ENCODE measurements at places on chromosomes 3 and 15.

- DNase-seq = no peak
These were observed 55.5 kb downstream of the IL12A start for GRCh38 chr3:160044121-160044520.

- no peak for DNase-seq
These were observed 45.9 kb upstream of the THUMPD3 start for GRCh38 chr3:9316881-9317361.

DNA sequence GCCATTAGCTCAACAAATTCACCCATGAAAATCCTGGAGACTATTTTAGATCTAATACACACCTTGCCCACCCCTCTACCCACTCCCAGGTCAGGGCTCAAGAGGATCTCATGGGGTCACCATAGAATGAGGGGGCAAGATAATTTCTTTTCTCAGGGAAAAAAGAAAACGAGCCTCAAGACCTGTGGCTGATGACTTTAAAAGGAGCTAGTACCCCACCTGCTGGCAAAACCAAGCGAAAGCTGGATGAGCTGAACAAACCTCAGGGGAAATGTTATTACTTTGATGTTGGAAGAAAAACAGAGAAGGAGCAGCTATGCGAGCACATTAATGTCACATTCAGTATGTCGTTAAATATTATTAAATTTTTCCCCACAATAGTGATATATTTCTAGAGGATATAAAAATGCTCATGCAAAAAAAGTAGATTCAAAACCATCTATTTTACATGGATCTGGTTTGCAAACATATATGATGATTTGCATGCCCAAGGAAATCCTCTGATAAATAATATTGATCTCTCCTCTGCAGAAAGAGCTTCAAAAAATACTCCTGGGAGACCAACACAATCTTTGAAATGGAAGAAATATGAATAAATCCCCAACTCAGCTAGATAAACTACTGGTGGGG is 37.7 kb downstream of the PLD1 start:
- DNase-seq = no peak

- DNase-seq = no peak
These were observed 21.6 kb upstream of the ZNF280D start for GRCh38 chr15:56754772-56755370.

- no peak for DNase-seq
These were observed 37.3 kb downstream of the TLE3 start for GRCh38 chr15:70060214-70060992.

GRCh38 chr3:172582712-172583111 is 59.5 kb upstream of the TNFSF10 start:
- no peak for DNase-seq

DNA sequence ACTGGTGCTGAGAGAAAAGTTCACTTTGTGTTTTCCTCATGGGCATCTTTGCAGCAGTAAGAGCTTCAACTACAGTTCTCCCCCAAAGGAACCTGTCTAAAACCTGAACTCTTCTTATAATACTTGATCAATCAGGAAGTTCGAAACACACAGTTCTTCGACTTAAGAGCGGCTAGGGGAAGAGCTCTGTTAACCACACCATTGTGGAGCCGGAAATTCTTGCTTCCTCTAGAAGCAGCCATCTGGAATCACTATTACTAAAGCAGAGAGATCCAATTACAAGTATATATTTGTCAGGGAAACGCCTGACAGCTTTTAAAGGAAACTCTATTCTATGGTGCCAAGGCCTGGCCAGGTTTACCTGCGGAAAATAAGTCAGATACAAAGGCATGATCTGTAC is 337.3 kb upstream of the CBLB start:
- DNase-seq = no peak

- no peak for DNase-seq
These were observed 43.1 kb downstream of the FSTL1 start for GRCh38 chr3:120407508-120408287.

GRCh38 chr3:190807719-190808375 is 54.6 kb downstream of the GMNC start:
- DNase-seq = no peak

DNA sequence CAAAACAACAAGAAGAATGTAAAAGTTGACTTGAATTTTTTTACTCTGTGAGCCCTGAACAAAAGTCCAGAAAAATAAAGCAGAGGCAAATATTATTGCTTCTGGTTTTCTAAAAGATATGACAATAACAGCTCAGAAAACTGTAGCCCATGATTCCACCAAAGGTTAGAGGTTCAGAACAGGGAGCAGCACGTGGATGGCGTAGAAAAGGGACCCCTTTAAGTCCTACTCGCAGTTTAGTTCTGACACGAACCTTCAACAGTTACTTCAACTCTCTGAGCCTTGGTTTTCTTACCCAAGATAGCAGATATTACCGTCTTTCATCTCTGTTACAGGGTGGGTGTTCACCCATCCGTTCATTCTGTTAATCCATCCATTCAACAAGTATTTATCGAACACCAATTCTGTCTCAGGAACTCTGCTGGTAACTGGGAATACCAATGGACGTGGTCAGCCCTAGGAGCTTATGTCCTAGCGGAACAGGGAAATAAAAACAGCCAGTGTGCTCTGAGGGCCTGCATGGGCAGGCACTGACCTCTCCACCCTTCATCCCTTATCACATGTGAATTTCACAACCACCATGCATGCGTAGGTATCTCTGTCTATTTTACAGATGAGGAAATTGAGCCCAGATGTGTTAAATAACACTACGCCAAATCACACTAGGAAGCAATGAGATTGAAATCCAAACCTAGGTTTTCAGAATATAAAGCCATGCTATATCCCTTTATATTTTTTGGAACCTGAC is 274.2 kb upstream of the ICE2 start:
- DNase-seq = no peak

DNA sequence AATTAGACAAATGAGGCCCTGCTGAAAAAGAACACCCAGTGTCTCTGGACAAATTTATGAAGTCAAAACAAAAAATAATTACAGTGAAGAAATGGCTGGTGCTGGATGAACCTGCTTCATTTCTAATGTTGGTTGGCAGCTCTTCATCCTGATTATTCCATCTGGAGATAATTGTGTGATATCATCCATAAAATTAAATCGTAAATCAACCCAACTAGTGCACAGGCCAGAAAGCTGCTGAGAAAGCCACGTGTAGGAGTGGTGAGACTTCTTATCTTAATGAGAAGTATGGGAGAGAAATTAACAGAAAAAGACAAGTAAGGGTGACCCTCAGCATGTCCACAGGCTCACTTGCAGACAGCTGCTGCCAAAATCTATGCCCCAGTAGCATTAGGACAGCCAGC is 465.2 kb upstream of the TGFBR2 start:
- DNase-seq = no peak

DNA sequence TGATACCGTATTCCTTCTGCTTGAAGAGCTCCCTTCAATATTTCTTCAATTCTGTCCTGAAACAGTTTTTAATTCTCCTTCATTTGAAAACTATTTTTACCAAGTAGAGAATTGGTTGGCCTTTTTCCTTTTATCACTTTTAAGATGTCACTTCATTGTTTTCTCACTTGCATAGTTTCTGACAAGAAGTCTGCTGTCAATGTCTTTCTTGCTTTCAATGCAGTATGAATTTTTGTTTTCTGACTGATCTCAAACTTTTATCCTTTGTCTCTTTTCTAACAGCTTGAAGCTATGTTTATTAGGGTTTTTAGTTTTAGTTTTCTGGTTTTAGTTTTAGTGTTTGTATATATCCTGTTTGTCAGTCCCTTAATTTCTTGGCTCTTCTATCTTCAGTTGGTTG is 364.8 kb upstream of the TPRG1 start:
- DNase-seq = no peak

- no peak for DNase-seq
These were observed 22.6 kb upstream of the ANPEP start for GRCh38 chr15:89837134-89837829.

DNA sequence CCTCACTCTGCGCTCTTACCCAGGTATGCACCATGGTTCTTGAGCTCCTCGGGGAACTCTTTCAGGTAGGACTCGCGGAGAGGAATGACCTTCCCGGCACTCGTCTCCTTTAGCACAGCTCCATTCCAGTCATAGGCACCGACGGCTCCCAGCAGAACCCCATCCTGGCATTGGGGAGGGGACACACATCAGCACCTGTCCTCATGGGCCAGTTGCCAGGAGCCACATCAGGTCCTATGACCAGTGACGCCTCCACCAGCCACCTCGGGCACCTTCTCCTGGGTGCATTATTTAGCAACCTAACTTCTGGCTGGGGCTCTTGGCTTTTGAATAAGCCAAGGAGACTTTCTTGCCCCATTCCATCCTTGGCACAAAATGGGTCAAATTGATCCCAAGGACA is 61.9 kb downstream of the FEM1B start:
- no peak for DNase-seq

- DNase-seq = no peak
These were observed 345.1 kb downstream of the IL5RA start for GRCh38 chr3:2765002-2765579.

GRCh38 chr3:112675943-112676535 is 35.1 kb upstream of the CCDC80 start:
- DNase-seq = no peak

DNA sequence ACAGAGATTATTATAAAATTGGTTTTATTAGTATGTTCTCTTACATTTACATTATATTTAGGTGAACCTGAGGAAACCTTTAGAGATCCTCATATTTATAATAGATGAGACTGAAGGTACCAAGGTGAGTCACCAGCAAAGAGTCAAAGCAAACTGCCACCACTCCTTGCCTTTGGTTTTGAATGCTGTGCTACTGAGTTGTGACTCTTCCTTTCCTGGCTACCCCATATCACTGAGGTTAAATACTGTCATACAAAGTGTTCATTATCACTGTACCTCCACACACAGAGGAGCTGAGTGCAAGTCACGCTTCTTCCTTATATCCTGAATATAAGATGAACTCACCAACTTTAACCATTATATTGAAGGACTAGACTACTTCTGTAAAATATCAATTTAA is 168.2 kb downstream of the CBLB start:
- no peak for DNase-seq

DNA sequence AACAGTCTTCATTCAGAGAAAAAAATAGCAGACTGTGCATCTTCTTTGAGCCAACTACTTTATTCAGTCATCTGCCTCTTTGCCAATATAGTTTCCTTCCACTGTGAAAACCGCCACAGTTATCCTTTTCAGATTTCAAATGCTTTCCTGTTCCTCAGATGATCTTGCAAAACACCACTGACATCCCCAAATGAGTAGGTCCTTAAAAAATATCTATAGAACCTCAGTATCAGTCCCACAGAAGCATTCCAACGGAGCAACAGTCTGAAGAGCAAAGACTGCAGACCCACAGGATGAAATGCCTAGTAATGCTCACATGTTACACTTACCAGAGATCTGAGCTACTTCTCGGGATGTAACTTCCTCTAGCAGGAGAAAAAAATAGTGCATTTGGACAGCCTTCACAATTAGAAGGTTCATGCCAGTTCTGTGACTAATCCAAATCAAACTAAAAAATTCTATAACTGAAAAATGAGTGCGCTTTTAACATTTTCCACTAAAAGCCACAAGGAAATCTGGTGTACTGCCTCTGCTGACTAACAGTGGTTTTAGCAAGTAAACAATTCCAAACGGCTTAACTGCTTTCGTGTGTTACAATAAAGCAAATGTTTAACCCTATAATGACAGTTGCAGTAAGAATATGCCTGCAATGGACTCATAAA is at the start of gene ANKRD28:
Gene ANKRD28 (minus strand): TSS at position 338 of the 662 bp plus-strand sequence. CDS start 1,458 bp downstream, outside the sequence.
- DNase-seq = peak; percentile 94

DNA sequence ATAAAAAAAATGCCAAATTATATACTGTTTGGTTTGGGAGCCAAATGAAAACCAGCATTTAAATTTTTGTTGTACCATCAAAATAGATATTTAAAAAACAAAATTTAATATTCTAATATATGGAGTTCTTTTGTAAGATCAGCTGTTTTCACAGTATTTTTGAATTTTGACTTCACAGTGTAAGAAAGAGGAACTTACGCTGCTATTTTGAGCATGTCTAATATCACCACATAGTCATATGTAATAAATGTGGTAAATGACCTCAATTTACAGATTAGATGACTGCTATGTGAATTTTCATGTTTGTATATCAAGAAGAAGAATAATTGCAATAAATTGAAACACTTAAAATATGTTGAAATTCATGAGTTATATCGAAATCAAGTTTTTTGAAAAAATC is 189.6 kb downstream of the ARRDC4 start:
- DNase-seq = no peak

DNA sequence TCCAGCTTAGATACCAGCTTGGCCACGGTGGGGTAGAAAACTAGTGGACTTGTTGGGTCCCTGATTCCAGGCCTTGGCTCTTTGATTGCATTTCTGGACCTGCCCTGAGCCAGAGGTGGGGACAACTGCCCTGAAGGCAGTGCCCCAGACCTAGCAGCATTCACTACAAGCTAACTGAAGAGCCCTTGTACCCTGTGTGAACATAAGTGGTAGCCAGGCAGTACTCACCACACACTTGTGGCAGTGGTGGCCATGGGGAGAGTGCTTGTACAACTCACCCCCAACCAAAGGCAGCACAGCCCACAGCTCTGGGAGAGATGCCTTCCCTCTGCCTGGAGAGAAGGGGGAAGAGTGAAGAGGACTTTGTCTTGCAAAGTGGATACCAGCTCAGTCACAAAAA is 177.3 kb upstream of the NAALADL2 start:
- no peak for DNase-seq

- DNase-seq = no peak
These were observed 39.8 kb upstream of the CMTM8 start for GRCh38 chr3:32198714-32199113.

DNA sequence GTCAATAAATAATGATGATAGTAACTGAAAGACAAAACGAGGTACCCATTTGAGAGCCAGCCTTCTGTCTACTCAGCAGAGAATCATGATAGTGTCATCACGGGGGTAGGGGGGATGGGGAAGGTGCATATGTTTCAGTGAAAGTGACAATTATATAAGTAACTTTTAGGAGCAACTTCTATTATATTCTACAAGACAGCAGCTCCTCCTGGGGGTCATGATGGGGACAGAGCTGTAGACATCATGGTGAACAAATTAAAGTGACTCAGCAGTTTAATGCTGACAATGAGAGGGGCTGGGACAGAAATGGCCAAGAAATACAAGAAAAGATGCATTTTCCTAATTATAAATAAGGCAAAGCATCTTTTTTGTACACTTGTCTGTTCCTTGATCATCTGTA is 11.8 kb downstream of the CAPN3 start:
- DNase-seq = no peak

- DNase-seq = no peak
These were observed 4.8 kb upstream of the PRSS50 start for GRCh38 chr3:46722443-46722842.

Data from AG09309 (cell line).